Thoracic aorta (tissue), 2 donors: ENCODE measurements at places on chromosomes 11 and 22.

- DNase-seq = no peak
These were observed 580 bp downstream of the DTX4 start for GRCh38 chr11:59172345-59173079.

DNA sequence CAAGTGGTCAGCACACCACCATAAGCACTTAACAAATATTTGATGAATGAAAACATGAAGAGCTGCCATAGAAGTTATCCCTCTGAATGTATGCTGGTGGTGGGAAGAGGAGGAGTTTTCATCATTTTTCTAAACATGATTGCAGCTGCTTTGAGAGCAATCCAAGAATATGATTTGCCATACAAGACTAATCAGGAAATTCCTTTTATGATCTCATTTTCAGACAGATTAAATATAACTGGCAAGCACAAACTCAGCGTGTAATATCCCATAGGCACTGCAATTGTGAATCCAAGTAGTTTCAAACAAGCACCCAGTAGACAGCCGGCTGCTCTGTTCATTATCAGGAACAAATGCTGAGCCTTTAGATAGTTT is 505.7 kb upstream of the LUZP2 start:
- no peak for DNase-seq

- DNase-seq = no peak
These were observed 97.2 kb downstream of the SERGEF start for GRCh38 chr11:17915500-17916143.

DNA sequence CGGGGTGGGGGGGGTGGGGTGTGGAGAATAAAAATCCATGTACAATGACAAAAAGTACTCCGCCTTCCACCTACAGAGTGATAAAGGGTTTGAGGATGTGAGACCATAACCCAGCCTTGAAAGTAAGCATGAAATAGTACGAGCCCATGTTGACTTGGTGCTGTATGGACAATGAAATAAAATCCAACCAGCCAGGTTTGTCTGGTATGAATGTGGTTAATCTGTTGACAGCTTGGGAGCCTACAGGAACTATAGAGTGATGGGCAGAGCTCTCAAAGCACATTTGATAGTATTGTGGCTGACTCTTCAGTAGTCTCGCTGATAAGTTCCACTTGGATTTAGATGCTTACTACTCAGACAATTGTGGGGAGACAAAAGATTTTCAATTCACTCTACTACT is 48.8 kb upstream of the CD44 start:
- no peak for DNase-seq

- no peak for DNase-seq
These were observed 318.6 kb upstream of the PLET1 start for GRCh38 chr11:112579282-112579681.

DNA sequence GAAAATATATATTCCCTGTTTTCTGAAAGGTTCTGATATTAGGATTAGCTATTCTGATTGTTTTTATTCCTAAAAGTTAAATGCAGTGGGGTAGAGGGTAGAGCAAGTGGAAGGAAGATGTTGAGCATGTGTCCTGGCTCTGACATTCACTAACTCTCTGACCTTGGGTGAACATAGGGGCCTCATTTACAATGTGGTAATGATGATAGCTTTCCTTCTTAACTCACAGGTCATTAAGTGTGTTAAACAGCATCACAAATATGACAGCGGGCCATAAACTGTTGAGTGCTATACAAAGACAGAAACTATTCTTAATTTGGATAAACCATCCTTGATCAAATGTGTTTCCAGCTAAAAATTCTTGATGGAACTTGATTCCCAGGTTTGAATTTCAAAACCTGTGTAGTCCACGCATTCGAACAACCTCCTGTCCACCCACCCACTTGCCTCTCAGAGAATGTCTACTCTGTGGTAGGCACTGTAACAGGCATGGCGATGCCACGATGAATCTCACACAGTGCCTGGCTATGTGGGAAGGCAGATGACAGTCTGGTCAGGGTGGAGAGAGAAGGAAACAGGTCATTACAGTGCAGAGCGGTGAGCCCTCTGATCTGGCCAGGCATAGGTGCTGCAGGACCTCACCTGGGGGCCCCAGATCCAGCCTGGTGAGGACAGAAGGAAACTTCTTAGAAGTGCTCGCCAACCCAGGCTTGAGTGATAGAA is 19.3 kb upstream of the PEX26 start:
- DNase-seq = no peak

- DNase-seq = no peak
These were observed 209.8 kb downstream of the TBC1D22A start for GRCh38 chr22:46972256-46972655.

GRCh38 chr11:11230802-11231562 is 122.1 kb downstream of the CSNK2A3 start:
- no peak for DNase-seq

DNA sequence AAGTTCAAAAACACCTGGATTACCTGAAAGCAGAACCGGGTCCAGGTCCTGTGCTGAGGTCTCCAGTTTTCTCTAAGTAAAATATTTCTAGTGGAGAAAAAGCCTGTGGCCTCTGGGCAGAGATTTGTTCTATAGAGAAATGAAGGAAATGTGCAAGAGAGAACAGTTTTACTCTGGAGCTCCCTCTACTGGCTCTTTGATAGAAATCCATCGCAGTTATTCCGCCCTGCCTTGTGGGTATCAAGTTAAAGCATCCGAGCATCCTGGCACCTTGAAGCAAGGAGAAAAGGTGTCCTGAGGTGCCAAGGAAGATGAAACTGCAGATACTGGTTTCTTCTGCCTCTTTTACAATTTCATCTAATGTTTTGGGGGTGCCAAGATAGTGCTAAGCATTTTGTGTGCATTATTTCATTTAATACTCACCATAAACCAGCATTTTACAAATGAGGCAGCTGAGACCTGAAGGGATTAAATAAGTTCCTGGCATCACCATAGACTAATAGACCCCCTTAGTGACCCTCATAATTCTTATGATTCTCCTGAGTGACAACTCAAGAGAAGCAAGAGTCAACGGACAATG is 113.1 kb upstream of the HSD17B12 start:
- DNase-seq = no peak

GRCh38 chr11:119791047-119791446 is 62.0 kb upstream of the NECTIN1 start:
- no peak for DNase-seq
